ENCODE measurements at places on chromosomes 13 and 19. TPM values are rescaled to one million over a fixed set of nuclear protein-coding genes. Genes with fewer than 3 reads are reported as not detected.

The ZC3H13 gene
- total RNA-seq: 57.8 TPM

The LILRB5 gene
- total RNA-seq: 0.09 TPM

The FCGBP gene
- total RNA-seq: 0.15 TPM

The DNAAF3 gene
- 4.6 TPM for total RNA-seq

The URAD gene
- not detected for total RNA-seq

The C5AR1 gene
- 1.8 TPM for total RNA-seq

The OSCAR gene
- total RNA-seq: 0.24 TPM

The UHRF1 gene
- total RNA-seq: 111 TPM

The ZNF610 gene
- 6.4 TPM for total RNA-seq

The PDX1 gene
- total RNA-seq: not detected

The LMTK3 gene
- 14.4 TPM for total RNA-seq

The KLK4 gene
- not detected for total RNA-seq

The ARHGEF18 gene
- 37.2 TPM for total RNA-seq

The TMPRSS9 gene
- 0.33 TPM for total RNA-seq

The SLC15A1 gene
- 2.0 TPM for total RNA-seq

The ZNF471 gene
- not detected for total RNA-seq

The ZNF682 gene
- 23.0 TPM for total RNA-seq

The FCHO1 gene
- 13.1 TPM for total RNA-seq

The KIR3DL1 gene
- not detected for total RNA-seq

The MBD3L3 gene
- total RNA-seq: not detected

The FBXW9 gene
- total RNA-seq: 10.8 TPM

The TMEM38A gene
- total RNA-seq: 7.4 TPM

The FAM216B gene
- total RNA-seq: not detected

The CEACAM16 gene
- not detected for total RNA-seq

The BEST2 gene
- total RNA-seq: 2.0 TPM

The LGALS16 gene
- total RNA-seq: not detected

The CGB3 gene
- 0.46 TPM for total RNA-seq

The KLK15 gene
- not detected for total RNA-seq

The RNF17 gene
- not detected for total RNA-seq

The RNF225 gene
- 2.1 TPM for total RNA-seq

The LILRB1 gene
- total RNA-seq: not detected

The PNMA8A gene
- total RNA-seq: 22.6 TPM

The RNF113B gene
- total RNA-seq: not detected

The GIPC3 gene
- 1.9 TPM for total RNA-seq

The WDR62 gene
- total RNA-seq: 28.5 TPM

The ELL gene
- 15.5 TPM for total RNA-seq

The ZNF112 gene
- total RNA-seq: 4.2 TPM

The SIGLEC9 gene
- total RNA-seq: not detected

The GSX1 gene
- total RNA-seq: not detected

The HPN gene
- 9.3 TPM for total RNA-seq

The FGF22 gene
- total RNA-seq: 0.72 TPM

The CTXN1 gene
- total RNA-seq: 22.7 TPM

The ZSCAN18 gene
- total RNA-seq: 35.4 TPM

The FFAR1 gene
- not detected for total RNA-seq

The ZNF823 gene
- 2.3 TPM for total RNA-seq

The LMO7 gene
- total RNA-seq: 20.4 TPM

The COL4A1 gene
- total RNA-seq: 73.1 TPM

The PBX4 gene
- total RNA-seq: 2.4 TPM

The ACOD1 gene
- not detected for total RNA-seq

All from H9 (cell line).